KG1 (cell line): ENCODE measurements at places on chromosomes 2 and 18.

GRCh38 chr2:204176306-204176705, 239.7 kb downstream of the ICOS start:
- DNase-seq, result no peak

- no peak for DNase-seq
These were observed 74.2 kb upstream of the STK17B start for GRCh38 chr2:196245378-196246140.

DNA sequence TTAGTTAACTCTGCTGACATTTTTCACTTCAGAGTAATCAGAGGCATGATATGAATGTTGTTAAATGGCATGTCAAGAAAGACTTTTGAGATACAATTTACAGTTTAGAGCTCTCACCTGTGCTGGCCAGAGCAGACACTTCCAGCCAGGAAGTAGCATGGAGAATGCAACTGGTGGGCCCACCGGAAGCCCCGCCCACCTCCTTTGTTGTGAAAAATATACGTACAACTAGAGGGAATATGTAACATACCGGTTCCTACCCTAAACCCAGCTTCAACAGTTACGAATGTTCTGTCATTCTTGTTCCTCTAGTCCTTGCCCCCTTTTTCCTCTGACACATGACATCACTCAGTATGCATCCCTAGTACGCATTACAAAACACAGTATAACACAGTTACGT, 70.2 kb upstream of the ITM2C start:
- DNase-seq, result no peak

- no peak for DNase-seq
These were observed 892.5 kb upstream of the LRRTM1 start for GRCh38 chr2:81196933-81197628.

DNA sequence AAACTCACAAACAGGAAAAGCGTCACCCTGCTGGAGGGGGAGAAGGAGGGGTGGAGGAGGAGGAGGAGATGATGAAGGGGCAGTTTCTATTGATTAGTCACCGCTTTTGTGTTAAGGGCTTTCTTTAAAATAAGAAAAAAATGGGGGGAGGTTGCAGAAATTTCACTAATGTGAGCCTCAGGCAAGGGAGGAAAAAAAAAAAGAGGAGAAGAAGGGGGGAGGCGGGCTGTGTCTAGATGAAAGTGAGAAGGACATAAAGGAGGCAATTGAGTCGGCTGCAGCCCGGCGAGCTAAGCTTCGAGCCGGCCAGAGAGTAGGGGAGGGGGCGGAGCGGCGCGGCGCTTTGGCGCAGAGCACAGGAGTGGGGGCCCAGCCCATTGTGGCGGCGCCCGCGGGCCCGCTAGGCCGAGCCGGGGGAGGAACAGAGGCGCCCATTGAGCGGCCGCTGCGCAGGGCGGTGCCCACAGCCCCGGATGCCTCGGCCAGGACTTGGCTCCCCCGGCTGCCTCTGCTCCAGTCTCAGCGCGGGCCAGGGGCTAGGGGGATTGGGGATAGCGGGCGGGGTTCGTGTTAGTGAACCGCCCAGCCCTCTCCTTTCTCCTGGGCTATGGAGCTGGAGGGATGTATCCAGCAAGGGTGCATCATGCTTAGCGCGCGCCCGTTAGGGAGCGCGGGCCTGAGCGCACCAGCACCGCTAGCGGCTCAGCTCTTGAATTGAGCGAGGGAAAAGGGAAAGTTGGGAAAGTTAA, 7.9 kb downstream of the PAX3 start:
- DNase-seq, result no peak

DNA sequence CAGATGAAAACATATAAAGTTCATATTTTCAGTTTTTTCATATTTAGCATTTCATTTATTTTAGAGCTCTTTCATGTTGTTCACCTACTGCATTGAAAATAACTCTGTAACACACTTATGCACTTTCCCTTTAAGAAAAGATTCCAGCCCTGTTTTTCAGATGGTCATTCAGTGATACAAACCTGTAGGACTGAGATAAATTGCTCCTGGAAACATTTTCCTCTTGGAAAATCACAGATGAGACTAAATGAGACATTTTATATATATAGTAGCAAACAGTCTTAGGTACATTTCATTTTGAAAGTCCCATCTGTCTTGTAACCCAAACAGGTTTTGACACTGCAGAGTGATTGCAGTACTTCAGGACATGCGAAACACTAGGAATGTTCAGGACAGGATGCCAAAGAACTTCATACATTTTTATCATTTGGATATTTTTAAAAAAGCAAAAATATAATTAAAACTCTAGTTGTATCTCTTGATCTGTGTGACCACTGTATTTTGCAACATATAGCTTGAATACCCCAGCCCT, 412.4 kb downstream of the MTX2 start:
- DNase-seq, result no peak

GRCh38 chr2:127649684-127650040, 3.7 kb downstream of the GPR17 start:
- DNase-seq, result peak; percentile 86

- no peak for DNase-seq
These were observed 176.1 kb downstream of the VAPA start for GRCh38 chr18:10089881-10090280.

GRCh38 chr2:168685600-168686451, 116.6 kb upstream of the NOSTRIN start:
- DNase-seq, result peak; percentile 21

- DNase-seq, result no peak
These were observed 616.1 kb downstream of the IRS1 start for GRCh38 chr2:226183550-226183949.

GRCh38 chr2:41927581-41928264, 120.1 kb upstream of the PKDCC start:
- DNase-seq, result no peak

DNA sequence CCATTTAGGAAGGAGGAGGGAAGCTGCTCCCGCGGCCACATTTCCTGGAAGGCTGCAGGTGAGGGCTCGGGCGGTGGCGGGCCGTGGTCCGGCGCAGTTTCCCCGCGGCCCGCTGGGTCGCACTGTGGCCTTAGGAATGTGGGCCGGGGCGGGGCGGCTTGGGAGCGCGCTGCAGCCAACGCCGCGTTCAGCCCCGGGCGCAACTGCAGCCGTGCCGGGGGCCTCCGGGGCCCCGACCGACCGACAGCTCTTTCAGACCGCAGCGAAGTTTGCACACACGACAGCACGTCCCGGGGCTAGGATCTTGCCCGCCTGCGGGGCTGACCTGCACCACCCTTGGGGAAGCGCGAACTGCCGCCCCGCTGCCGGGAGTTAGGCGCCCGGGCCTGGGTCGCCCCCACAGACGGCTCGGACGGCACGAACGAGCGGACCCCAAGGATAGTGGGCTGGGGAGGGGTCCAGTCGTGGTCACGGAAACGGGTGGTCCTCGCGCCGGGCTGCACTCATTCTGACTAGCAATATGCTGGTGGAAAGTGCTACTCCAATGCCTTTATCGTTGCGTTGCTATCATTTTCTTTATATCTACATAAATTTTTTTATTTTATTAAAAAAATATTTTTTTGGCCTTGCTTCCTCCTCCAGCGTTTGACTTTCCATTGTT, 69.9 kb upstream of the DLX2 start:
- peak; percentile 65 for DNase-seq

DNA sequence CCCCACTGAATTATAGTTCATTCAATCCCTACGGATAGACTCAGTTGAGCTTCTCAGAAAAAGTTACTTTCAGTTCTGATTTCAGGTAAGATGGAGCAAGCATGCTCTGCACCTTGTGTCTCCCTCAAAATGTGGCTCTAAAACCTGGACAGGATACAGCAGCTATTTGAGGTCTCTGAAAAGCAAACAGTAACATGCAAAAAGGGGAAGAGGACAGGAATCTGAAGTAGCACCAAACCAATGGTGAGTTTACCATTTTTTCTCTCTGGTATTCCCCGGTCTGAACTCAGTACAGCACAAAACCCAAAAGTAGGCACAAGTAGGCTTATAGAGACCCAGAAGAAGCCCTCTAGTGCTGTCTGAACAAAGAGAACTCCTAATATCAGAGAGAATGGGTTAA, 34.1 kb downstream of the LANCL1 start:
- no peak for DNase-seq

GRCh38 chr2:219444566-219445091, 10.0 kb downstream of the SPEG start:
- no peak for DNase-seq

GRCh38 chr2:19868224-19868623, 33.6 kb downstream of the TTC32 start:
- DNase-seq, result no peak

DNA sequence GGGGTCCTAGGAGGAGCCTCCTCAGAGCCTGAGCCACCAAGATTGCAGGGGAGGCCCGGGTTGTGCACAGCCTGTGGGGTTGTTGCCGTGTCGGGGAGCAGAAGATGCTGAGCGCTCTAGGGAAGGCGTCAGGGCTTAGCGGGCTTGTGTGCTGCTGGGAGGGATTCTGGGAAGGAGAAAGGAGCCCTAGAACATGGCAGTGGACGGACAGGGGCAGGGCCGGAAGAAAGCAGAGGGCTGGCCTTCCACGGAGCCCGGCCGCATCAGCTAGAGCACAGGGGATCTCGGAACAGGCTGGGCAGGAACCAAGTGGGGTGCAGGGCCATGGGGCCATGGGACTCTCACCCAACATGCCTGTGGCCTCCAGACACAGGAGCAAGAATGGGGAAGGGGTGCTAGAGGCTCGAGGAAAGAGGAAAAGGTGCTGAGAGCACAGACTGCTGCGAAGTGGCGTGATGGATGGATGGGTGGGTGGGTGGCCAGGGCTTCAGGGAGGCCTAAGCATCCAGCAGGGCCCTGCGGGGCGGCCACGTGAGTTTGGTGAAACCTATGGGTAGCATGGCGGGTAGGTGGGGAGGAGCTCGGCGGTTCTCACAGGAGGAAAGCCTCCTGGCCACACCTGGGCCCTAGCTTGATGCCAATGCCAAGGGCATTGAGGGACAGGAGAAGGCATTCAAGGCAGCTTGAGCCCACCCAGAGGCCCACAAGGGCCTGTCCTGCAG, 35.8 kb downstream of the MTERF4 start:
- DNase-seq, result no peak

GRCh38 chr2:76684756-76685155, 837.4 kb downstream of the LRRTM4 start:
- DNase-seq, result no peak

GRCh38 chr2:203875471-203875870, 7.9 kb downstream of the CTLA4 start:
- no peak for DNase-seq

- DNase-seq, result no peak
These were observed 1.5 kb upstream of the UGP2 start for GRCh38 chr2:63840081-63840784.

- DNase-seq, result no peak
These were observed 46.8 kb downstream of the RNF138 start for GRCh38 chr18:32138332-32138982.

DNA sequence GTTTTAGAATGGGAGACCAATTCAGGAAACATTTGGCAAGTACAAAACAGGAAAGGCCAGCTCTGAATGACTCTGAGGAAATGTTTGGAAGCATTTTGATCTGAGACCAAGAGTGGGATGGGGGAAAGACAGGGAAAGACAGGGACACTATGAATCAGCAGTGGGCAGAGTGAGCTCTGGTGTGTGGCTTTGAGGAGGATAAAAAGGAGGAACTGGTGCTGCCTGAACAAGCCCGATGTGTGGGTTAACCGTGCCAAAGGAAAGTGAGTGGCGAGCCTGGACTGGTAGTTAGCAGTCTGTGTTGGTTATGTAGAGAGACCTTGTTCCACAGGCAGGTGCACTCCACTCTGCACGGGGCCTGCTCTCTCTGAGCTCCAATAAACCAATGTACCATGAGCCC, 5.3 kb downstream of the MFSD6 start:
- no peak for DNase-seq

DNA sequence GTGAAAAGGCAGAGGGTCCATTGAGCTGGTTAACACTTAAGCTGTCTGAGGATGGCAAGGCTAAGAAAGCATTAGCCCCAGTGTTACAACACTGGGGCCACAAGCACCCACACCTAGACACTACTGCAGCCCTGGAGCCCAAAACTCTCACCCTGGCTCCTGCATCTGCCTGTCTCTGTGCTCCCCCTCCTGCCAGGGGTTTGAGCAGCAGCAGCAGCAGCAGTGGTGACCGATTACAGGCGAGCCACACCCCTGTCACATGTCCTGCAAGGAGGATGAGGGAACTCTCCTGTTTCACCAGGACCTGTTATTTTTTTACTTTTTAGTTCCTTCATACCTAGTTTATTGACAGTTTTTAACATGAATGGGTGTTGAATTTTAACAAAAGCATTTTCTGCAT, 326.7 kb upstream of the MAP2 start:
- DNase-seq, result no peak

DNA sequence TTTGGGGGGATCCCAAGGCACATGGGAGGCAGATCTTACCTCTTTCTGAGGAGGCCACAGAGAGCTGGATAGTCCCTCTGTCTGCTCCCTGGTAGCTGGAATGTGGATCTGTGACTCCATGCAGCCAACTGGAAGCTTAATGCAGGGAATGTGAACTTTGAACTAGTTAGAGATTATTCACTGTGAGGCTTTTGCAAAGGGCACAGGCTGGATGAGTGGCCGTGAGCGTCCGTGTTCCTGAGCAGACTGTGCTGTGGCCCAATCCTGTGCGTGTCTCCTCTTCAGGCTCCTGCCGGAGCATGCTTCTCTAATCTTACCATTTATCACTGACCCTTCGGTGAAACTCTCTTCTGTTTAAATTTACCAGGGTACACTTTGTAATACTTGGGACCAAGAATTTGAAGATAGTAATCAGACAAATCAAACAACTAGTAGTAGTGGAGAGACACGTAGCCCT, 187.6 kb downstream of the PTPRM start:
- DNase-seq, result no peak

DNA sequence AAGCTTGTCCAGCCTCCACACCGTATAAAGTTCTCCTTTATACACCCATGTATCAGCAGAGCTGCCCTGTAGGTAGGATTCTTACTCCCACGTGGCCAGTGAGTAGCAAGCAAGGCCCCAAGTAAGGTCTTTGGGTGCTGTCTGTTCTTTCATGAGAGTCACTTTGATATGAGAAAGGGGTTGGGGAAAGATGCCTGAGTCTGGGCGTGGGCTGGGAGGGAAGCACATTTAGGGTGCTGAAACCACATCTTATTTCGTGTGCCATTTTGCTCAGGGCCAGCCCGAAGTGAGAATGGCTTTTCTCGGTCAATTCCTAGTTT, 436 bp upstream of the ITPRIPL1 start:
- no peak for DNase-seq

- DNase-seq, result no peak
These were observed 66.8 kb downstream of the TET3 start for GRCh38 chr2:74051504-74051903.

- DNase-seq, result no peak
These were observed 38.8 kb downstream of the RRM2 start for GRCh38 chr2:10161206-10161931.

DNA sequence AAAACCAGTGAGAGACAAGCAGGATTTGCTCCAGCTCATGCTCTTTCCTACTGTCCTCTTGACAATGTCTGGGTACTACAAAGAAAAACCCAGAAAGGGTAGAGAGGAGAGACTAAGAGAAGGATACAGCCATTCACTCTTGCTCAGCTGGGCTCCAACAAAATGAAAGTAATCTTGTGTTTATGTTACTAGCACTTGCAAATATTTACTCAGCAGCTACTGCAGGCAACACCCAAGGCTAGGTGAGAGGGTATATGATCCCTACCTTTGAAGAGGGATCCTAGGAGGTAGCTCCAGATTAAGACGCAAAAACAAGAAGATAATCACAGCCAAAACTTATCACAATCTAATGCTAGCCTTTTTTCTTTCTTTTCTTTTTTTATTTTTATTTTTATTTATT, 329.6 kb upstream of the ACVR2A start:
- DNase-seq, result no peak

GRCh38 chr2:98161186-98161585, 74.2 kb downstream of the VWA3B start:
- no peak for DNase-seq

- DNase-seq, result no peak
These were observed 72.1 kb downstream of the ASB1 start for GRCh38 chr2:238498691-238499295.

- no peak for DNase-seq
These were observed 96.2 kb downstream of the BARD1 start for GRCh38 chr2:214713080-214713830.
